Stimulated activated CD4-positive, alpha-beta T cell treated with anti-CD3 and anti-CD28 coated beads, Interleukin-12 subunit alpha, Interleukin-12 subunit beta, amount 100 ng/mL, for 24 hours (primary cell): ENCODE measurements at places on chromosomes 2 and 18.

DNA sequence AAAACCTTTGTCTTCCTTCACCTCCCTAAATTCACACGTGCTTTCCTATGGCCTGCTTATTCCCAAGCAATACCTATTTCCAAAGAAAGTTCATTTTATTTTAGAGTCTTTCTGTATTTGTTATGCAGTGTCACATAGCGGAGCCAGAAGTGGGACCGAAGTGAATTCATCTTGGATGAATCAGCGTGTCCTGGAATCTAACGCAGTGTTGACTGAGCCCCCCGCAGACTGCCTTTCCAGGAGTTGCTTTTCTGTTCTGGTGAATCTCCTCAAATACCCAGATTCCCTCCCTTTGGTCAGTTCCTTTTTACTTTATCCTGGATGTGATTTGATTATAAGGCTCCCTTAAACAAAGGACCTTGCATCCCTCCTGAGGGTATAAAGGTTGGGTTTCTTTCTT lies 10.8 kb downstream of the ALPP start:
- no peak for DNase-seq

DNA sequence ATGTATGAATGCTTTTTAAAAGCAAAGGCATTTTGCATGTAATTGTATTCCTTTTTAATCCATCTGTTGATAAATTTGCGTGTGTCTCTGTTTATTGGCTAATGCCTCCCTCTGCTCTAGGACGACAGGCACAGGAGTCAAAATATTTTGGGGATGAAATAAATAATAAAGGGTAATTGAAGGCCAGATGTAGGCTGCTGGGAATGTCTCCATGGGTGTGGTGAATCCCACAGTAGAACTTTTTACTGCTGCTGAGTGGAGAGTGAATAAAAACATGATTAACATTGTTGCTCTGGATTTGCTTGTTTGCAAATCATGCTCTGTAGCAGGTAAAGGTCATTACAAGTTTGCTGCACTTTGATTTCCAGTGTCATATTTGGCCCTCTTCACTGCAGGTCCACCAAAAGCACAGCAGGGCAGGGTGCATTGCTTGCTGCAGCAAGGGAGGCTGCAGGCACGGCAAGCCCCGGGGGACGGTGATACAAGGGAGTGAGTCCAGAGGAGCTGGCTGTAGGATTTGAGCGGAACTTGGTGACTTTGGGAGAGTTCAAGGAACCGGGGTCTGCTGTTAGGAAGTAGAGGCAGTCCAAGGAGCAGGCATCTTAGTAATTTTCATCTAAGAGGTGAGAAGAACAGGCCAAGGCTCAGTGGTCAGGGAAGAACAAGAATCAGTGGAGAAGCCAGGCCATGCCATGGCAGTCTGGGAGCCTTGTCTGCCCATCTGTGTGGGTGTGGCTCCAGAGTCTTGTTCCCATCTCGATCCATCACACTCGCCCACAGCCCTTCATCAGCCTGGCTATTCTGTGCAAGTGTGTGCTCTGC lies 201.5 kb upstream of the RAB6C start:
- no peak for DNase-seq

DNA sequence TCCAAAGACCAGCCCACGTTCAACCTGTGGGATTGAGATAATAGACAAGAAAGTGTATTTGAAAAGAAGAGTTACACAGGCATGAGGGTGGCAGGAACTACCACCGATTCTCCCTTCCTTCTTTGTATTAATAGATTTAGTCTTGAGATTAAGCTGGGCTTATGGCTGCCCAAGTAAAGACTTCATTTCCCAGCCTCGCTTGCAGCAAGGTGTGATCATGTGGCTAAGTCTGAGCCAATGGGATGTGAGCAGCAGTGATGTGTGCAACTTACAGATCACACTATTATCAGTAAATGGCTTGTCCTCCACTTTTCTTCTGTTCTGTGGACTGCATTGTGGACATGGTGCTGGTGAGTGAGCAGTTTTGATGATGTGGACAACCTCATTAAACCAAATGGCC lies 101.7 kb downstream of the POLR1A start:
- DNase-seq = no peak

DNA sequence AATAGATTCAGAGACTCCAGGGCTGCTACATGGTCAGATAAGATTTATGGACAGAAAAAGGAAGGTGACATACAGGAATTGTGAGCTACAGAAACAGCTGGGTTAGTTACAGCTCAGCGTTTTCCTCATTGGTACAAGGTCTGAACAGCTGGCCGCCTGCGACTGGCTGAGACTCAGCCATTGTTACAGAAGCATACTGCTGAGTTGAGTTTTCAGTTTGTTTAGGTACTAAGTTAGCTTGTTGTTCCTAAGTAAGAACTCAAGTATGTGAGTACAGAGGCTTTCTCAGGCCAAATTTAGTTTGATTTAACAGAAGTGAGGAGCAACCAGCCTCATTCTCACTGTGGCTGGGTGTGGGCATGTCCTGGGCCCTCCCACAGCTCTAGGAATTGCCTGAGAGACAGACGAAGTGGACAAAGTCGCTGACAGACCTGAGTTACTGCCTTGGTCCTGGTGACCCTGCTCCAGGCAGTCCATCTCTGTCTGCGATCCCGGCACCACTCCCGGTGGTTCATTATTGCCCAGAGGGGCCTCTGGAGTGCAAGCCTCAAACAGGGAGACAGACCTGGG lies 27.8 kb upstream of the RHOB start:
- DNase-seq = no peak

GRCh38 chr2:144438801-144439631 lies 80.9 kb downstream of the ZEB2 start:
- DNase-seq = no peak

GRCh38 chr18:33697498-33697897 lies 119.5 kb downstream of the ASXL3 start:
- no peak for DNase-seq

DNA sequence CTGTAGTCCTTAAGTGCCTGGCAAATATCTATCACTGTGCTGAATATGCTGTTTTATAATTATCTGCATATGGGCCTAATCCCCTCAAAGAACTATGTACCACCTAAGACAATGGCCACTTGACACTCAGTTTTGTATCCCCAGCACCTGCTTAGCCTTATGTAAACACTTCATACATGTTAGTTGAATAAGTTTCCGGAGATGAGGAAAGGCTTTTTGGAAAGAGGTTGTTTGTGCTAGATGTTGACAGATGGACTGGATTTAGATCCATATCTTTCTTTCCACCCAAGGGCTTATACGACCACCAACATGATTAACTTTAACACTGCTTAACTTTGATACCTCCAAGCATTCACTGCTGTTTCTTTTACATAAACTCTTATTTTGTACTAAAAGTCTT lies 63.3 kb downstream of the FAM228A start:
- DNase-seq = no peak

DNA sequence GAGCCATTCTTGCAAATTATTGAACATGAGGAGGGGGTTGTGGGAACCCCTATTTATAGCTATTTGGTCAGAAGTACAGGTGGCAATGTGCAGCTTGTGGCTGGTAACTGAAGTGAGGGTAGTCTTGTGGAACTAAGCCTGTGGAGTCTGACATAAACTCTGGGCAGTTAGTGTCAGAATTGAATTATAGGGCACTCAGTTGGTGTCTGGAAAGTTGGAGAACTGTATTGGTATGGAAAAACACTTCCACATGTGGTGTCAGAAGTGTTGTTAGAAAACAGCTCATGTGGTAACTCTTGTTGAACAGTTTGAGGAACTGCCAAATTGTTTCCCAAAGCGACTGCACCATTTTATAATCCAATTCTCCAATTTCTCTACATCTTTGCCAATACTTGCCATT lies 7.5 kb downstream of the RALBP1 start:
- no peak for DNase-seq

DNA sequence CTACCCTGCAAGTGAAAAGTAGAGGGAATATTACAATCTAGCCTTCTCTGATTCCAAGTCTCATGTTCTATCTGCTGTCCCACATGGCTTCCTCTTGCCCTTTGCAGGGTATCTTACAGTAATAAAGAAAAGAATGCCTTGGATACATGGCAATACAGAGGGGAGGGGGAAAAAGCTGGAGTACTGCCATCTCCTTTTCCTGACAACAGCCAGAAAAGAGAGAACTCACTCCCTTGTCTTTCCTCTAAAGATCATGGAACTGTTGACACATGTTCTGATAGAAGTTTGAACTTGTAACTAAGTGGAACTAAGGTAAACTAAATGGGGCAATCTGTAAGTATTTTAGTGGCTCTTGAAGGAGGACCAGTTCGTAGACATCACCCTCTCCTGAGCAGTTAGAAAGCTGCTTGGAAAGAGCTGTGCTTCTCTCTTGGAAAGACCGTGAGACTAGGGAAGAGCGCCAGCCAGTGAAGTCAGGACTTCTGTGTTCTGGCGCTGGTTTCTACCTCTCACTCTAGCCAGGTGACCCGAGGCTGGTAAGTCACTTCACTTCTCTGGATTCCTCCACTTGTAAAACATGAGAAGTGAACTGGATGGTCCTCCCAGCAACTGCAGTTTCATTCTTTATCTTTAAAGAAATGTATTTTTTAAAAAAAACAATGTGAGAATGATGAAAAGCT lies 242.3 kb upstream of the FOSL2 start:
- DNase-seq = no peak

GRCh38 chr18:36786686-36787085 lies 42.1 kb downstream of the TPGS2 start:
- DNase-seq = no peak

DNA sequence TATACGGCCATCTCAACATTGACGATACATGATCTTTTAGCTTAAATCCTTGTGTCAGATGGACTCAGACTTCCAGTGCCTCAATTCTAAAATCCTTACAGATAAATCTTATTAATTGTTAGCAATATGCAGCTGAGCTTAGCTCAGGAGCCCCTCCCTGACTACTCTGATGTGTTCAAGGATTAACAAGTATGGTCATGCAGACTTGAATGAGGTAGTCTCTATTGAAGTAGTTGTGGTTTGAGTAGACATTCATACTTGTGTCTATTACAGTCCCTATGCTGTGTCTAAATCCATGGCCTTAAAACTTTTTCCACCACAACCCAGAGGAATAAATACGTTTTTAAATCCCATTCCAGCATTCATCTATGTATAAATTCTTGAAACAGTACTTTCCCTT lies 119.5 kb downstream of the NUP35 start:
- no peak for DNase-seq

- DNase-seq = no peak
Measured at GRCh38 chr2:68741238-68741637, 6.6 kb downstream of the ARHGAP25 start.

- no peak for DNase-seq
Measured at GRCh38 chr2:98476192-98476868, 31.7 kb downstream of the INPP4A start.

DNA sequence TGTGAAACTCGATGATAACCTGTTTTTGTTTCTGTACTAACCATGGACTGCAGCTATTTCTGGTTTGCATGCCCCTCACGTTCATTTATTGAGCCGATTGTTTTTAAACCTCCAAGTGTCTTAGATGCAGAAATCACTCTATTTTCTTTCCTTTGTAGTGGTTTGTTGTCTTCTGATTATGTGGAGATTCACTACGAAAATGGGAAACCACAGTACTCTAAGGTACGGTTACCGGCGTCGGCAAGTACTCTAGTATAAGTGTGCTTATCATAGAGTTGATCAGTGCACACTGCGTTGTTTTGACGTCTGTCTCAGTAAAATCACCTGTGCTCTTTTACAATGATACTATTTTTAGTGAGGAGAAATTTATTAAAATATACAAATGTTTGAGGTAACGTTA lies 87.4 kb downstream of the ADAM23 start:
- no peak for DNase-seq

GRCh38 chr2:119028327-119029174 lies 86.6 kb downstream of the MARCO start:
- DNase-seq = no peak

DNA sequence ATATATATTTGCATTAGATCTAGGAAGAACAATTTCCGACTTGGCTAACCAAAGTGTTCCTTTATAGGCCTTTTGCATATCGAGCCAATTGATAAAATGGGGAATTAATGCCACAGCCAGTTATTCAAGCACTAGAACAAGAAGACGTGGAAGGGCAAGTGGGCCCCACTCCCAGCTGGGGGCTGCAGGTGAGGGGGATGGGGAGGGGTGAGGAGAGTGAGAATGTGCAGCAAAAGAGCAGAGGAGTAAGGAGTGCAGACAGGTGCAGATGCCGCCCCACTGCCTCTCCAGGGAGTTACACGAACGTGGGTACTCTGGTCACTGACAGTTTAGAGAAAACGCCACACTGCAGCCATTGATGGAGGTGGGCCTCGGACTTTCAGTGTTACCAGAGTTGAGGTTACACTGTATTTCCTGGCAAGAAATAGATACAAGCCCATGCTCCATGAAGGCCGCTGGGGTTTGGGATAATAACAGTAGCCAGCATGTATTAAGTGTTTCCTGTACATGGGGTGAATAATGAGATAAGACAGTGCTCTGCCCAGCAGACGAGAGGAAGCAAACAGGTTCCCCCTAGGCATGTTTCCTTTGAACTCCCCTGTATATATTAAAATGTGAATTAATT lies 40.9 kb downstream of the GORASP2 start:
- DNase-seq = no peak

DNA sequence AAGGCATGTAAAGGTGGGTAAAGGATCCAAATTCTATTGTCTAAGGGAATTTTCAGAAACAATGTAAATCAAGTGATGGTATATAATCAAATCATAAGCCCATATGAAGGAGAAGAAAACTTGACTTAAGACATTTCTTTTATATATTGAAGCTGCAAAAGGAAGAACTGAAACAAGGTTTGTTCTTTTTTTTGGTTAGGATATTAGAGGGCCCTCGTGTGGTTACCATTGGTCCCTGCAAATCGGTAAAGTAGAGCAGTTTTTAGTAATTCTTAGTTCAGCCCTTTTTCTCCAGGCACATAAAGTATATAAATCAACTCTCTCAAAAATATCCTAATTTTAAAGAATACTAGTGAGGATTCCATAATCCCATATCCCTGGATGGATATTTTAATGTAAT lies 105.6 kb upstream of the STK17B start:
- DNase-seq = no peak

DNA sequence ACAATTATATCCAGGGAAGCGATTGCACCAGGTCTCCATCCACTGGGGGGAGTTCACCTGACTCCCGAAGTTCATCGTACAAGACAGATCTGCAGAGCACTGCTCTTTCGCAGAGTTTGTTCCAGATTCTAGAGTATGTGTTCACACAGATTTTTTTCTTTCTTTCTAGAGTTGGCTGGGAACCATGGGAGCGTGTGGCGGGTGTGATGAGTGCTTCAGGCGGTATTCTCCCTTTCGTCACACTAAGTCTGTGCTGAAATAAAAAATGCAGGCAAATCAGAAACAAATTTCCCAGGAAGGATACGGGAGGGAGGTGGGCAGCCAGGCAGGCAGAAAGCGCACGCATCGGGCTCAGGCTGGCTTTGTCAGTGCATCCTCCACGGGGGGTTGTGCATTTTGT lies 129.8 kb upstream of the SOX11 start:
- DNase-seq = no peak

- DNase-seq = no peak
Measured at GRCh38 chr2:219003979-219004378, 10.8 kb upstream of the CRYBA2 start.

DNA sequence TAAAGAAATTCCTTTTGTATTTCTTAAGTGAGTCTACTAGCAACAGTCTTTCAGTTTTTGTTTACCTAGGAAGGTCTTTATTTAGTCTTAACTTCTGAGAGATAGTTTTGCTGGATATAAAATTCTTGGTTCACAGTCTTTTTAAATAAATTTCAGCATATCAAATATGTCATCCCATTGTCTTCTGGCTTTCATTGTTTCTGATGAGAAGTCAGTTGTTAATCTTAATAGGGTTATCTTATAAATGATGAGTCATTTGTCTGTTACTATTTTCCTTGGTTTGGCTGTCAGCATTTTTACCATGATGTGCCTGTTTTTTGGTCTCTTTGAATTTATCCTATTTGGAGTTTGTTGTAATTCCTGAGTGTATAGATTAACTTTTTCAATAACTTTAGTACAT lies 129.3 kb downstream of the FAM210A start:
- no peak for DNase-seq

- no peak for DNase-seq
Measured at GRCh38 chr2:17608251-17608650, 67.8 kb downstream of the VSNL1 start.
